HFFc6 (cell line): ENCODE measurements at places on chromosomes 5 and 9.
A peak's percentile ranks its signal among the peaks of the same experiment; 100 is the strongest.

- no peak for DNase-seq
Observed at GRCh38 chr5:91092859-91093783, 290.0 kb downstream of the ARRDC3 start.

GRCh38 chr9:123074628-123075027 lies 41.2 kb downstream of the GPR21 start:
- no peak for DNase-seq

DNA sequence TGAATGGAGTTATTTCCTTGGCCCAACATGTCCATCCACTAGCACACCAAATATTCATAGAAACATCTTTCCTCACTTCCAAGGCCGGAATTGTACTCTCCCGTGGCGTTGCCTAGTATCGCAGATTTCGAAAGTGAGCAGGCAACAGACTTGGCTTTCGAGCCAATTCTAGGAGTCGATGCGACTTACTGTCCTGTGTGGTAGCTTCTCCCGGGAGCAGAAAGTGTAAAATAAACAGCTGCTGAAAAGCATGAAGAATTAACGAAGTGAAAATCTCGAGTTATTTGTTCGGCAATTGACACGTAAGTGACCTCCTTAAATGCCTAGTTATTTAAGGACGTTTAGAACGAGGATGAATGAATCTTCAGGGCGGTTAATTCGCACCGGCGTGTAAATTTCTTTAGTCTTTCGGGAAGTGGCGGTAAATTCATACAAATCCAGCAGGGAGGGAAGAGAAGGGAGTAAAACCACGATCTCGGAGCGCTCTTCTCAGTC lies 449 bp upstream of the PCSK5 start:
- DNase-seq, result peak; percentile 41

- peak; percentile 37 for DNase-seq
Observed at GRCh38 chr5:176658007-176658599, 10.8 kb downstream of the TSPAN17 start.

GRCh38 chr5:178624631-178625546 lies 2.0 kb downstream of the CLK4 start:
- DNase-seq, result peak; percentile 61

GRCh38 chr5:15538516-15538915 lies 38.5 kb downstream of the FBXL7 start:
- DNase-seq, result no peak

GRCh38 chr5:140267559-140268018 lies 35.3 kb downstream of the PFDN1 start:
- DNase-seq, result no peak
